ENCODE measurements at places on chromosomes 16 and 17.

DNA sequence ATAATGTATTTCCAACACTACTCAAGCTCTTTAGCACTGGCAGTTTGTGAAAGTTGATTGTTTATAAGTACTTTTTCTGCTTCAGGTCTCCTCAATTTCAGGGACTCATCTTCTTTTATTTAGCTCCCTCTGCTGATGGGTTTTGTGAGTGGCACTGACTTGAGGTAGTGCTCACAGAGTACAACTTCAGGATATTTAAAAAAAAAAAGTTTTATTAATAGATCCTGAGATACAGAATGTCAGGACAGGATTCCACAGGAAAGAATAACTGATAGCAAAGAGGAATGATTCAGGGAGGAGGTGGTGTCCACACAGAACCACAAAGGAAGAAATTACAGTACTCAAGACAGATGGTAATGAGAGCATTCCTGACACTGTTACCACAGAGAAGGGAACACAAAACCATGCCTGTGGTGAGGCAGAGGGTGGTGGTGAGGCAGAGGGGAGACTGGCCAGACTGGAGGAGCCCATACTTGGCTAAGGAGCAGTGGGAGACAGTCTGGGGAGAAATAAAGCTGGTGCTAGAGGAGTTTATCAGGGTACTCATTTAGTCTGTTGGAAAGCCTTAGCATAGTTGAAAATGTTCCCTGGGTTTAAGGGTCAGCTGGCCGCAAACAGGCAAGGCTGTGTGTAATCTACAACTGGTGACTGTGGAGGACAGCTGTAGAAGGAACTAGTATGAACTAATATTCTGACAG, 63.7 kb downstream of the SPAG9 start:
- peak; percentile 29 for DNase-seq

- DNase-seq, result no peak
These were observed 8.1 kb upstream of the DNASE1 start for GRCh38 chr16:3646348-3646920.

DNA sequence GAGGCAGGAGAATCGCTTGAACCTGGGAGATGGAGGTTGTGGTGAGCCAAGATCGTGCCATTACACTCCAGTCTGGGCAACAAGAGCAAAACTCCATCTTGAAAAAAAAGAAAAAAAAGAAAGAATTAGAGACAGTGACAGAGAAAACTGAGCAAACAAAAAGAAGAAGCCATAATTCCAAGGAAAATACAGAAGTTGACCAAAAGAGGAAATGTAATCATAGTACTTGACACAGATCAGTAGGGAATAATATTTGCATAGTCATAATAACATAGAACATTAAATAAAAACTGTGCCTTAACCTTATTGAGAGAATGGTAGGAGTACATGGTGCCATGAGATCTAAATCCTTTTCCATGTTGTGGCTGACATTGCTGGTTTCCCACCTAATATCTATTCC, 14.7 kb upstream of the USP31 start:
- DNase-seq, result no peak

DNA sequence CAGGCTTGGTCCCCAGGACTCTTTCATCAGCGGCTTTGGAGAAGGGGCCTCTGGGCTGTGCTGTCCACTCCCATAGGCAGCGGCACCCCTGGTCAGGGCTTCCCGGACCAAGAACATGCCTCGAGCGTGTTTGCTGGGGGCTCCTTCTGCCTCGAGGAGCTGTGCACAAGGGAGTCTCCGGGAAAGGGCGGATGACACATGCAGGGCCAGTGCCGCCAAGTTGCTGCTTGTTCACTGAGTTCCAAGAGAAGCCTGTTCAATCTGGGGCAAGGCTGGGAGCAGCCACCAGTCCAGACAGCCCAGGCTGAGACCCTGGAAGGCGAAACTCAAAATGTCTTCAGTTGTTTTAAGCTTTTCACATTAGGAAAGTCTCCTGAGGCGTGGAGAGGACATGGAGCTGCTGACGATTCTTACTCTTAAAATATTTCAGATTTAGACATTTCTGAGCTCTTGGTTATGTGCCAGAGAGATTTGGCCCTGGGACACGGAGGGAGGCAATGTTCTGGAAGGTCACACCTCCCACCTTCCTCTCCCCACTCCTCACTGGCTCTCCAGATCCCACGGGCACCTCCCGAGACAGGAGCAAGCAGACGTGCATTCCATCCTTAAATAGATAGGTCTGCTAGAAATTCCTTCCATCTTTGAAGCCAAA, 84.5 kb upstream of the ZNF469 start:
- DNase-seq, result no peak

DNA sequence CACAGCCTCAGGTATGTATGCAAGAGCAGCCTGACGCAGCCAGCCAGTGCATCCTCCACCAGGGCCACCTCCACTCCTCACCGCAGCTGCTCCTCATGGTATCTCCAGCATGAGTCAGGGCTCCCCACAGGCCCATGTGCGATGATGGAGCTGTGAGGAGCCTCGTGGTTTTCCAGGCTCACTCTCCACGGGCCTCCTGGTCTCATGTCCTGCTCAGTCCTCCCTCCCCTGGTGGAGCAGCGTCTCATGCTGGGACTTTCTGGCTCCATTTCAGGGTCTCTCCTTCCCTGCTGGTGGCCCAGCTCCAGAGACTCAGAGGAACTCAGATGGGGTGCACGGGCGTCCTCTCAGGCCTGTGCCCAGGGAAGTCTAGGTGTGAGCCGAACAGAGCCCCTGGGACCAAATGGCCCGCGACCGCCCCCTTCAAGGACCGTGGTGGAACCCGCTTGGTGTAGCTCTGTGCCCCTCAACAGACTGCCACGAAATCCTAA, 70.4 kb downstream of the METRNL start:
- no peak for DNase-seq

GRCh38 chr17:82814834-82815233, 25.0 kb downstream of the ZNF750 start:
- DNase-seq, result no peak

DNA sequence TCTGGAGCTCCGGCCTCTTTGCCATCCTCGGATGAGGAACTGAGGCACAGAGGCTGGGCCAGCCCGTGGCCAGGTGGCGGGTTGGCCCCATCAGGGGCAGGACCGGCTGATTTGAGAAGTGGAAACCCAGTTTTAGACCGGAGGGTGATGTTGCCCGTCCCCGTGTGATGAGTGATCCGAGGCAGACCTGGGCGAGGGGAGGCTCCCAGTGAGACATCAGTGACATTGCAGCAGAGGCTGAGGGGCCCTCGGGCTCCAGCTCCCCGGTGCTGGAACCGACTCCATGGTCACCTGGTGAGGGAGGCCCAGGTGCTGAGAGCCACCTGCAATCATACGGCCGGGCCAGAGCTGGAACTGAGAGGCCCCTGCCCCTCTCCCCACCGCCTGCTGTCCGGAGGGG, 26.9 kb upstream of the CACNA1H start:
- DNase-seq, result no peak

DNA sequence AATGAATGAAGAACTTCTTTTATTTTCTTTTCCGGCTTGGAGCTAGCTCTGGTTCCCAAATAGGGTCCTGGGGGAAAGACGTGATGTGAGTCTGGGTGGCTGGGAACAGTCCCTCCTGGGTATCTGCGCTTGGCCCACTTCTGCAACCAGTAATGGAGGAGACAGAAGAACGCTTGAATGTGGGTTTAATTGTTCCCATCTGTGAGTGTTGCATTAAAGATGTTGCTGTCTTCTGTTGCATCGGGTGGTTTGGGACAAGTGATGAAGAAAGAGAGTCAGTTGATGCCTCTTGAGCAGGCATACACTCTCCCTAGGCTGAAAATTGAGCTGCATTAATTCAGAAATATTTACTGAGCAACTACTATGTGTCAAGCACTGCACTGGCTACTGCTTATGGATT, 511.1 kb downstream of the CDH13 start:
- no peak for DNase-seq

Data from inflammatory macrophage (primary cell).